CD4-positive, alpha-beta T cell treated with Interleukin-21 for 1 hour (primary cell): ENCODE measurements at places on chromosomes 3 and 15.

DNA sequence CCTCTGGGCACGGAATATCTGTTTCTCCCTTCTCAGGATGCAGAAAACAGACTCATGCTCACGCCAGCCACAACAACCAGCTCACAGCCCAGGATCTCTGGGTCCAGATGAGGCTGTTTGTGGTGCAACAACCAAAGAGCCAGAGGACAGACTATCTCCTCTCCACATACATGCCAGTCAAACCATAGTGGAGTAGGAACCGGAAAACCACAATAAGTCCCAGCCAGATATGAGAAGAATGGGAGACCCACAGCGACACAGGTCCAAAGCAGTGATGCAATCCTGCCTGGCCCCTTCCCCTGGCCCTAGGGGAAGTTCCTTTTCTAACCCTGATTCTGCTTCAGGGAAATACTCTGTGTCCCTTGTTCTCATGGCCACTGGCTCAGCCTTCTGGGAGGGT is 27.6 kb downstream of the MEX3B start:
- DNase-seq, result no peak

- no peak for DNase-seq
Observed at GRCh38 chr3:119160361-119160760, 13.0 kb upstream of the UPK1B start.

DNA sequence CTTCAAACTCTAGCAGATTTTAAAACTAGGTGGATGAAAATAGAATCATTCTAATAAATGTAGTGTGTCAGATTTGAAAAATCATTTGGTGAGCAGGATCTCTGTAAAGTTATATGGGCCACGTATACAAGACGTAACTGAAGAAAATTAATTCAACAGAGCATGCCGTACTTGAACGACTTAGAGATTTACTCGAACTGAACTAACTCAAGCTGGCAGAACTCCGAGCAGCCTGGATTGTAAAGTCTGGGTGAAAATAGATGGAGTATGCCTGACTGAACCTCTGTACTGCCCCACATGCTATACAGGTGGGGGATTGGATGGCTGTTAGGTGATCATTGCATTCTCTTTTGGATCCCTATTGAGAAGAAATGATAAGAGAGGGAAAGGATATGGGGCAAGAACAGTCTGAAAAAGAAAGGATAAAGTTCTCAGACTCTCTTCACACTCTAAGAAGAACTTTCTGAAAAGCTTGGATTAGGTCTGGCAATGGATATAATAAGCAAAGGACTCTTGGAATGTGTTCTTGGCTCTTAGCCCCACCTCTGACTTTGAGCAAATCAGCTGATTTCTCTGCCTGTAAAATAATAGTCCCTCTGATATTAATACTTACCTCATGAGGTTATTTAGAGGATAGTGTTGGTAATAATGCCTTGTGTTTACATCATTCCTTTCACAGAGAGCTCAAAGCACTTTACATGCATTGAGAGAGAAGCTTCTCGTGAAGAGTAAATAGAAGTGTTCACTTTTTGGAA is 147.5 kb downstream of the FILIP1L start:
- DNase-seq, result no peak

DNA sequence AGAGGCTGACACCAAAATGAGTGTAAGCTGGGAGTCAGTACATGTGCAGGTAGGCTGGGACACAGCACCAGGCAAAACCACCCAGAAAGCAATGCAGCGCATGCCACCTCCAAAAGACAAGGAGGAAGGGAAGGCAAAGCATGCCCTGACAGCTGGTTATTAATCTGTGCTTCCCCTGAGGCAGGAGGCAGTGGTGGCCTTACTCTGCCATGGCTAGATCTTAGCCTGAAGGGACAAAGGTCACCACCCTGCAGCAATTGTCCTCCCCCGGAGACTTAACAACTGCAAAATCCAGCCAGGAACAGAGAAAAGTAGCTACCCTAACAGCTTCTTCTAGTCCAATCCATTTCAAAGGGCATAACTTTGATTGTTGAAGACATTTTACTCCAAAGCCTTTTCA is 73.7 kb downstream of the PLD1 start:
- no peak for DNase-seq

DNA sequence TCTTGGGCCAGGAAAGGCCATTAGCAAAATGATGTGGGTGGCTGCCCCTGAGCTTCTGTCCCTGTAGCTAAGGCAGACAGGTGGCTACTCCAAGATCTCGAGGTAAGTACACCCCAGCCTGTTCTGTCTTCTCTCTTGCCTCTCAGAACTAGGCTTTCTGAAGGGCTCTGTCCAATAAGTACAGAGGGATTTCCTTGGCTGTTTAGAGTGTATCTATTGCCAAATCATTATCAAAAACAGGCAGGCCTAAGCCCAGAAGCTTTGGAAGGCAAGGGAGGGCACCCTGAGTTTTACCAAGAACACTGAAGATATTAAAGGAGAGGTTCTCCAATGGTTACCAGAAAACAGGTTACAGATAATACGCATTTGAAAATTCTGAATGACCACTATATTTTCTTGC is 156.6 kb downstream of the MYRIP start:
- no peak for DNase-seq

DNA sequence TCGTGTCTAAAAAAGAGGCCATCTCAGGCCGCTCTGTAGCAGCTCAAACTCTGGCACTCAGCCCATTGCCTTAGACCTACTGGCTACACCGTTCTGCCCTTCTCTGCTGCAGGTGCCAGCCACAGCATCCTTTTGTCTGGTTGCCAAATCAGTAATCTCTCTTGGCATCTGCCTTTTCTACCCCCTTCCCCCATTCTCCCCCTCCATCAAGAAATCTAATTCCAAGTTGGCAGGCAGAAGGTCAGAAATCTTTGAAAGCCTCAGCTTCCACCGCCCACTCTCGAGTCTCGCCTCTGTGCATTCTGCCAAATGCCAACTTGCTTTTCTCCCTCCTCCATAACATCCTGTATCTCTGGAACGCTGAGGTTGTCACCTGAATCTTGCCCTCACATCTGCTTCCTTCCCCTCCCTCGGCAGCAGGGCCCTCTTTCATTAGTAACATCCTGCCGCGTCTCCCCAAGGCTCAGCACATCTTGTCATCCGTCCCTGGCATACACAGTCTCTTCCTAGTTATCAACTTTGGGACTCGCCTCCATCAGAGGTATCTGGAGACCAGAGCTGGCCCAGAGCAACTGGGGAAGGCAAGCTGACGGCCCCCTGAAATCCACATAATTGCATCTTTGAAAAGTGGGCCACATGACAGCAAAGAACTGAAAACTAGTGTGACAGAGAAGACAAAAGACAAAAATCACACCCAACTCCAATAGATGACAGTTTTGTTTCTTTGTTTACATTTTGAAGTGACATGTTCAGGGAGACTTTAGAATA is 312.0 kb upstream of the CCDC54 start:
- DNase-seq, result no peak

DNA sequence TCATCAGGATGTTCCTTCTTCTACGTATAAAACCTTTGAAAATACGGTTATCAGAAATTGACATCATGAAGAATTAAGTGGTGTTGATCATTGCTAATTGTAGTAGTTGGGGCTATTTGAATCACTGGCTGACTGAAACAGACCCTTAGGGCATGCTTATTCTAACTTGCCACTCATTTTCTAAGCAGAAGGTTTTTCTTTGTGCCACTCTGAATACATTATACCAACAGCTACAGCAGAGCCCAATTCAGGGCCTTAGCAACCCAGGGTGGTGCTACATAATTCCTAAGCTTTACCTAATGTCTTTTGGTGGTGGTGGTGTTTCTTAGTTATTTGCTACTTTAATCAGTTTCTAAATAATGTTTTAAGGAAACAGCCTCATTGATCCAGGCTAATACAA is 524.2 kb downstream of the NLGN1 start:
- DNase-seq, result no peak

DNA sequence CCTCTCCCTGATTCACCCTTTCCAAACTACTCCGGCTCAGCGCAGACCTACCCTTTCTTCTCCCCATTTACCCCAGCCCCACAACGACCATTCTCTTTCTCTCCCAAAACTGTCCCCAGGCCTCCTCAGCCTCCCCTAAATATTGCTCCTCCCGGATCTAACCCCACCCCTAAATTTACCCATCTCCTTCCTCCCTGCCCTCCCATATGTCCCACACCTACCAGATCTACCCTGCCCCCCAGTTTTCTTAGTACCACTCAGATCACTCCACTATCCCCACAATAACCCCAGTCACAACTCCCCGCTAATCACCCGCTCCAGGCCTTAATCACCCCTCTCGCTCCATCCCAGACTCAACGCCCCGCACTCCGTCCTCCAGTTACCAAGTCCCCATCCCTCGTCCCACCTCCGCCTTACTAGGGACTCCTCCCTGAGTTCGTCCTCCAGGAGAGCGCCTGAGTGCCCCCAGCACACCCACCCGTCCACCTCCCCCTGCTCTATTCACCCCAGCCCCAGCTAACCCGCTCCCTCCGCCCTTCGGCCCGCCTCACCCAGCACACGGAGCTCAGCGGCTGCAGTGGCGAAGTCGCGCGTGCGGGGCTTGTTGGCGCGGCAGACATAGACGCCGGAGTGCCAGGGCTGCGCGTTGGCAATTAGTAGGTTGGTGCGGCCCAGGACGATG is 18.6 kb upstream of the IGDCC3 start:
- DNase-seq, result no peak

- DNase-seq, result no peak
Observed at GRCh38 chr3:117091676-117092075, 382.1 kb downstream of the TUSC7 start.

GRCh38 chr3:168424059-168424734 is 328.5 kb upstream of the GOLIM4 start:
- DNase-seq, result no peak

GRCh38 chr3:25038922-25039321 is 389.1 kb upstream of the RARB start:
- DNase-seq, result no peak

GRCh38 chr3:20574746-20575145 is 388.7 kb upstream of the SGO1 start:
- DNase-seq, result no peak

DNA sequence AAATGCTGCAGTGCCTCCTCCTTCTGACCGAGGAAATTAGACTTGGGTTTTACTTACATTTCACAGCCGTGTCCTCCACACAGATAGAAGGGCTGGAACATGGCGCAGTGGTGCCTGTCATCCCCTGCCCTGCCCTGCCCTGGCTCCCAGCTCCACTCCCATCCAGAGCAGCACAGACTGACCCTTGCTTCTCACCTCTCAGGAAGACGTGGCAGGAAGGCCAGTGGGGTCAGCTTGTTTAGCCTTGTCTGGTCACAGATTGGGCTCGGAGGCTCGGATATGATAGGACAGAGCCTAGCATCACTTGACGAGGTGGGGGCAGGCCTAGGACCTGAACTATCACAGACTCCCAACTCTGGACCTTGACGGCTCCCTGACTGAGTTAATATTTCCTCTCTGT is 88.5 kb downstream of the LINGO1 start:
- DNase-seq, result no peak
